Activated CD4-positive, alpha-beta T cell treated with anti-CD3 and anti-CD28 coated beads, Interleukin-2, amount 50 U/mL, for 24 hours (primary cell): ENCODE measurements at places on chromosomes 5 and 9.

GRCh38 chr5:175098301-175098700 is 345.7 kb downstream of the DRD1 start:
- DNase-seq, result no peak

DNA sequence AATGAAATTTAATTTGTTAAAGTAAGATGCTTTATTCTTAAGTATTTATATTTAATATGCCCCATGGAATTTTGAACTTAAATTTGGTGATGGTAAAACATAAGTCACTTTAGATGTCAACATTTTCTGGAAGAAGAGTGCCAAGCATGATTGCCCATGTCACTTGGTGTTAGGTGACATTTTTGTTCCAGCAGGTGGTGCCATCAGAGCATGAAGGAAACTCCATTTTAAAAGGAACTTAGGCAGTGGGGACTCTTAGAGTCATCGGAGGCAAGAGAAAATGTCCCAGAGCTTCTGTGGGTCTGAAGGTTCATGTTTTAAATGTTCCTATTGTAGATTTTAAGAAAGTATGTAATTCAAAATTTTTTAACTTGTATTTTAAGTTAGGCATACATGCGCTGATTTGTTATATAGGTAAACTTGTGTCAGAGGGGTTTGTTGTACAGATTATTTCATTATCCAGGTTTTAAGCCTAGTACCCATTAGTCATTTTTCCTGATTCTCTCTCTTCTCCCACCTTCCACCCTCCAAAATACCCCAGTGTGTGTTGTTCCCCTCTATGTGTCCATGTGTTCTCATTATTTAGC is 789.3 kb downstream of the SEMA5A start:
- no peak for DNase-seq

- DNase-seq, result no peak
These were observed 82.4 kb downstream of the RAPGEF1 start for GRCh38 chr9:131657456-131657855.

DNA sequence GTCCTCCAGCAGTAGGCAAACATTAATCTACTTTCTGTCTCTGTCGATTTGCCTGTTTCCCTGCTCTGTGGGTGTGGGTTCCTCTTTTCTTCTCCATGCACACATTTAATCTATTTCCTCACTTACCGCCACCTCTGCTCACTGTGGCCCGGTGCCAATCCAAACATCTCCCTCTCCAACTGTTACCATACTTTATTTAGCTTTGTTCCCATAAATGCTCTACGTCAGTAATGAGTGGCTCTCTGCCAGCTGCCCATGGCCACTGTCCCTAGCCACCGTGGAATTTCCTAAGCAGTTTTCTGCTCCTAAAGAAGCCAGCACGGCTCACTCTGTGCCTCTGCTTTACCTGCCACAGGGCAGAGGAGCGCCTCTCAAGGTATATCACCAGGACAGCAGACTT is 19.5 kb upstream of the GOLPH3 start:
- no peak for DNase-seq

DNA sequence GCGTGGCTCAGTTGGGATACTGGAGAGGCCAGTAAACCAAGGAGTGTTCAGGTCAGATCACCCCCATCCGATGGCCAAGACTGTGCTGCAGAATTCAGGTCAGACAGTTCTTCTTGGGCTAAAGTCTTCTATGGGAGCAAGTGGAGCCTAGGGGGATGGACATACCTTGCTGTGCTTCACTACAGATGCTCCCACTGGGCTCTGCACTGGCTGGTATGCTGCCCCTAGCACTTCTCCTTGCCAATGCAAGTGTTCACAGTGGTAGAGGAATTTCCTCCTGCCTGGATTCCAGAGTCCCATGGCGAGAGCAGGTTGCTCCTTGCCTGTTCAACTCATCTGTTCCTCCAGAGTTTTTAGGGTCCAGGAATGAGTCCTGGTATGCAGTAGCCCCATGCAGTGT is 134.2 kb upstream of the EDIL3 start:
- no peak for DNase-seq

DNA sequence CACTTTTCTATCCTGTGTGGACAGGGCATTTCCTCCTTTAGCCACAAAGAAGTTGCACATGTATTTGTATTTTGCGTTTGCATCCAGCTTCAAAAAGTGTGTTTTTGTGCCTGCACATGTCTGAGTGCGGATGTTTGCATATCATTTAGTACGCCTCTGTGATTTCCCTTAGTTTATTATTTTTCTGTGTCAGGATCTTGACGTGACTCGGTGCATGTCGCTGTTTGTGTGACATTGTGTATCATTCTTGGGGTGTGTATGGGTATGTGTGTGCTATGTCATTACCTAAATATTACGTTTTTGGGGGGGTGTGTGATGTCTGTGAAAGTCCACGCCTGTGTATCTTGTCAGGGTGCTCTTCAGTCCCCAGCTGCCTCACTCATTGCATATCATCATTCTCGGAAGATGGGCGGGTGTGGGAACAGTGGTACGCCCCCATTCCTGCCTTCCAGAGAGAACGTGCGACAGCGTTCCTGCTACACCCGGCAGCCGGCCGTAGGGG is 416 bp upstream of the PAIP2 start:
- no peak for DNase-seq

GRCh38 chr9:34689512-34689911 is 1.6 kb downstream of the CCL19 start:
- DNase-seq, result no peak
